ENCODE measurements at places on chromosomes 1 and 21.

- no peak for DNase-seq
Measured at GRCh38 chr1:72837781-72838180, 555.4 kb upstream of the NEGR1 start.

DNA sequence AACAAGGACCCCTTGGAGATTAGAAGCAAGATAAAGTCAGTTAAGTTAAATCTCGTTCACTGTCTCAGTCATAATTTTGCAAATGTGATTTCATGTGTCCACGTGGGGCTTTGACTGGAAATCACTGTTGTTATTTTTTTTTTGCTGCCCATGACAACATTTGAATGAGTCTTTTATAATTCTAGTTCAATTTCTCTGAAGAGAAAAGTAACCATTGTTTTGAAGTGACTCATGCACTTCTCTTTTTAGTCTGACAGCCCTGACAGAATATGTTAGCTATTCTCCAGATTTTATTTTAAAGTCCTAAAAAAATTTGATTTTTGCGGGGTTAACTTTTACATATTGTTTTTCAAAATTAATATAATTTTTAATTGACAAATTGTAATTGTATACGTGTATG, 30.7 kb upstream of the NLRP3 start:
- DNase-seq = no peak

DNA sequence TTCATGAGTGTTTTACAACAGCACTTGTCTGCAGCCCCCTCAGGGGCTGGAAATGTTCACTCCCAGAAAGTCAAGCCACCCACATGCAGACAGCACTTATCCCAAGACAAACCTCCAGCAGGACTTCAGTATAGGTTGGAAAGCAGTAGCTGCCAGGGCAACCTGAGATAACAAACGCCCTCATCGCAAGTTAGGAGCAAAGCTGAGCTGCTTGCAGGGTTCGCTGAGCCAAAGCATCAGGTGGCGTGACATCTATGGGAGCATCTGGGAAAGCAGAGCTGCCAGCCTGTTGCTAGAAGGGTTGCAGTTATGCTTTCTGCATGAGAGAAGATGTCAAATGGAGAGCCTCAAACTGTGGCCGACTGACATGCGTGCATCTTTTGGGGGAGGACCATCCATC, 4.2 kb upstream of the STXBP3 start:
- no peak for DNase-seq

DNA sequence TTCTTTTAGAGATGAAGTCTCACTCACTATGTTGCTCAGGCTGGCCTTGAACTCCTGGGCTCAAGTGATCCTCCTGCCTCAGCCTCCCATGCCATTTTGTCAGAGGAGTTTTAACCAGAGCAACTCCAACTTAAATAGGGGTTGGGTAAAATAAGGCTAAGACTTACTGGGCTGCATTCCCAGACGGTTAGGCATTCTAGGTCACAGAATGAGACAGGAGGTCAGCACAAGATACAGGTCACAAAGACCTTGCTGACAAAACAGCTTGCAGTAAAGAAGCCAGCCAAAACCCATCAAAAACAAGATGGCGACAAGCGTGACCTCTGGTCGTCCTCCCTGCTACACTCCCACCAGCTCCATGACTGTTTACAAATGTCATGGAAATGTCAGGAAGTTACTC, 5.7 kb upstream of the DNAH14 start:
- DNase-seq = no peak

DNA sequence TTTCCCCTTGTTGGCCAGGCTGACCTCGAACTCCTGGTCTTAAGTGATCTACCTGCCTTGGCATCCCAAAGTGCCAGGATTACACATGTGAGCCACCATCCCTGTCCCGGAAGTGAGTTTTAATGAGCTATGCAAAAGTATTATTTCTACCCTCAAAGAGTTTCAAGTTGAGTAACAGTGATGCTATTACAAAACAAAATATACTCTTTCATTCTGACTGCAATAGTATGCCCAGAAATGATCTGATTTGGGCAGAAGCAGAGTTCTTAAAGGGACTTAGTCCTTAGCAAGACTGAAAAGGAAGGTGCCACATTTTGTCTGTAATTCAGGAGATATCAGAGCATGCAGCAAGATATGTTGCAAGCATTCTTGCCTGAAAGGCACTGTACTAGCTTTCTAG, 375.4 kb downstream of the NUF2 start:
- no peak for DNase-seq

DNA sequence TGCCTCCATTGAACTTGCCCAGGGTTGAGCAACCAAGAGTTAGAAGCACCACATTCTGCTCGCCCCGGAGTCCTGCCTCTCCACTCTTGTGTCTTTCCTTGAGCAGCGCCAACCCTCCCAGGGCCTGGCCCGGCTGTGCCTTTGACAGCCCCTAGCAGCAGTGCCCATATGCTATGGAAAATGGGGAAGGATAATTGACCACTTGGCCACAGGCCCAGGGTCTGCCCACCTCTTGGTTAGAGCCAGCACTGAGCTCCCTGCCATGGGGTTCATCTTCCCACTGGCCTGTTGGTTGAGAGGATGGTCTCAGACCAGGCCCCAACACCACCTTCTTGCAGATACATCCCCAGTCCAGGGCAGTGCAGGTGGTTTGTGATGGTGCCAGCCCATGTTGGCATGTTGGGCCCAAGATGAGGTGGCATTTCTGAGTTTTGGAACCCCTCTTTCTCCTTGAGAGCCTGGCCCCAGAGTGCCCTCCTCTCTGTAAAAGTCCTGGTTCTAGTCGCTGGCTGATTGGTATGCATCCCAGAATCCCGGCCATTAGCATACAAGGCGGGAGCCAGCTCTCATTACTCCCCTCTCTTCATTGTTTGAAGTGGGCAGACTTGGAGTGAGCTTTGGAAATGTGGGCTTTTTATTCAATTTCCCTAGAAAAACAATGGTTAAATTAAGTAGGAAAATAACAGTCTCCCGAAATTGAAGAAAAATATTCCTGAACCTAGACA, 7.6 kb downstream of the ARHGEF10L start:
- no peak for DNase-seq

DNA sequence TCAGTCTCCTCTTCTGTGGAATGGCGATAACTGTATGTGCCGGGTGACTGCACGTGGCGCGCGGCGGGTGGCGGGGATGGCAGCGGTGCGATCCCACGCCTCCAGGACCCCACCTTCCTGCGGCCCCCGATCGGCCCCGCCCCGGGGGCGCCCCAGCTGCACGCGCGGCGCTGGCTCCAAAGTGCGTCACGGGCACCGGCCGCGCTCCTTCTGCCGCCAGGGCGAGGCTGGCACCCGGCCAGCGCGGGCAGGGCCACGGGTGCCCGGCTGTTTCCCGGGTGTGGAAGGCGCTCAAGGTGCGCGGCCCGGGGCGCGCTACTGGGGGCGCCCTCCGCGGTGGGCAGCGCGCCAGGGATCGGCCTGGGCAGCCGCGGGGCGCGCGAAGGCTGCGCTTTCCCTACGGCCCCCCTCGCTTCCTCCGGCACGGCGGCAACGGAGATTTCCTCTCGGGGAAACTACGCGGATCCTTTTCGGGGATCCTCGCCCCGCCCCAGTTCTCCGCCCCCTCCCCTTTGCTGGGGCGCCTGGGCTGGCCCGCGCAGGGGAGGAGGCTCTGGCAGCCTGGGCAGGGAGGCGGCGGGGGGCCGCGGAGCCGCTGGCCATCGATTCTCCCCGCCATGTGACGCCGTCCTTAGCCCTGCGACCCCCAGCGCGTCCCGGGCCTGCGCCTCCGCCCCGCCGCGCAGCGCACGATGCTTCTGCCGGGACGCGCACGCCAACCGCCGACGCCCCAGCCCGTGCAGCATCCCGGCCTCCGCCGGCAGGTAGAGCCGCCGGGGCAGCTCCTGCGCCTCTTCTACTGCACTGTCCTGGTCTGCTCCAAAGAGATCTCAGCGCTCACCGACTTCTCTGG, at the start of gene EVA1C:
Gene EVA1C (plus strand): TSS at position 545 of the 853 bp plus-strand sequence. CDS start 148 bp downstream, at position 693.
- DNase-seq = peak; percentile 70

DNA sequence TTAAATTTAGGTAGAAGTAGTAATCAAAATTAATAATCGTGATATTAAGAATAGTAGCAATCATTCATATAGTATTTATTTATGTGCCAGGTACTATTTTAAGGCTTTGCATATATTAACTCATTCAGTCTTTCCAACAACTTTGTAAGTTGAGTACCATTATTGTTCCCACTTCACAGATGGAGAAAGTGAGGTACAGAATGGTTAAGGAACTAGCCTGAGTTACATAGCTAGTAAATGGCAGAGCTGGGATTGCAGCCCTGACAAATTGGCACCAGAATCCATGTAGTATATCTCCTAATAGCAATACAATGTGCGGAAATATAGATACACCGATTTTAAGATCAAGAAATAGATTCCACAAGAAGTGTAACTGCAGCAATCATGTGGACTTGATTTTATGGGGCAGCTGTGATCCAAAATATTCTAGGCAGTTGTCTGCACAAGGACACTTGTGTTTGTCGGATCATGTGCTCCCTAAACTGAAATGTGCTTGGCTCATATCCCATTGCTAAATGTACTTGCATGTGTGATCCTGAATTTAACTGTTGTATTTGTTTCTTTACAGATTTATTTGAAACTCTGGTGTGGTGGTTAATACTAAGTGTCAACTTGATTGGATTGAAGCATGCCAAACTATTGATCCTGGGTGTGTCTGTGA, 5.8 kb upstream of the GTF2B start:
- no peak for DNase-seq

DNA sequence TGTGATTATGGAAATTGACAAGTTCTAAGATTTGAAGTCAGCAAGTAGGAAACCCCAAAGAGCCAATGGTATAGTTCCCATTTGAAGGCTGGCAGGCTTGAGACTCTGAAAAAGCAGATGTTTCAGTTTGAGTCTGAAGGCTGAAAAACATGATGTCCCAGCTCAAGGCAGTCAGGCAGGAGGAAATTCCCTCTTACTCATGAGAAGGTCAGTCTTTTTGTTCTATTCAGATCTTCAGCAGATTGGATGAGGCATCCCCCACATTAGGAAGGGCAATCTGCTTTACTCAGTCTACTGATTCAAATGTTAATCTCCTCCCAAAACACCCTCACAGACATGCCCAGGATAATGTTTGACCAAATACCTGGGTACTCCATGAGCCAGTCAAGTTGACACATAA, 372.5 kb upstream of the ST6GALNAC5 start:
- no peak for DNase-seq

DNA sequence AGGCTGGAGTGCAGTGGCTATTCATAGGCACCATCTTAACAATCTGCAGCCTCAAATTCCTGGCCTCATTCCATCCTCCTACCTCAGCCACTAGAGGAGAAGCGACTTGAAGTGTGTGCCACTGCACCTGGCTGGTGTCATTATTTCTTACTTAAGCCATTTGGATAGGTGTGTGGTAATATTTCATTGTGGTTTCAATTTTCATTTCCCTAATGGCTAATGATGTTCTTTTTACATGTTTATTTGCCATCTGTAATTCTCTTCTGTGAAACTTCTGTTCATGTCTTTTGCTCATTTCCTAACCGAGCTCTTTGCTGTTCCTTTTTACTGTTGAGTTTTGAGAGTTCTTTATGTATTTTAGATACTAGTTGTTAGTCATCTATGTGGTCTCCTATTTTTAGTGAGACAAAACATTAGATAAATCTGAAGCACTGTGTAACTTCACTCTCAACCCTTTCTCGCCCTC, 66.8 kb downstream of the SLC27A3 start:
- no peak for DNase-seq

- DNase-seq = no peak
Measured at GRCh38 chr1:109113590-109114341, at the start of gene ELAPOR1. ELAPOR1 (plus strand) TSS chr1:109114115; CDS start chr1:109114184, 69 bp downstream.

DNA sequence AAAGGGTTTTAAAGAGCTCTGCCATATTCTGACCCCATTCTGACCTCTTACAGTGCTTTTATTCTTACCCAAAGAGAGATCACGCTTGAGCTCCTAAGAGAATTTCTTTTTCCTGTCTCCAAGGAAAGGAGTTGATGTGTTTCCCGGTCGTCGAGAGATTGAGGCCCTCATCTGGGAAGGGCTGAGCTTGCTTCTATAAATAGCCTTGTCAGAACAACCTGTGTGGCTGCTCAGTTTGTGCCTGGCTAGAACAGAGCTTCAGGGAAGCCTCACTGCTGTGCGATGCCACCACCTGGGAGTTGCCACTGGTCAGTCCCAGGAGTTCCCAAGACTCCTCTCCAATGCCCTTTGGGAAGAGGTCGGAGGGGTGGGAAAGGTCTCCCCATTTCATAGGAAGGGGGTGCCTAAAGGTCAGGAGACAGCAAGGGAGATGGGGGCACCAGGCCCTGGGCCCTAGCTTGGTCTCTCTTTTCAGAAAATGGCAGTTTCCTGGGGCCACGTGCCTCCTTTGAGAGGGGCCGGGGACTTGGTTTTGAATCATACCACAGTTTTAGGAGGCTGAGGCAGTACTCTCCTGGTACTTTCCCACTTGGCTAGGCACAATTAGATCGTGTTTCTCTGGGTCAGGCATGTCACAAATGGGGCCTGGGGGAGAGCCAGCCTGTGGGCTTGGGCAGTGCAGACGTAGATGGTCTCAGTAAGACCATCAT, 52.1 kb downstream of the EIF2D start:
- no peak for DNase-seq

DNA sequence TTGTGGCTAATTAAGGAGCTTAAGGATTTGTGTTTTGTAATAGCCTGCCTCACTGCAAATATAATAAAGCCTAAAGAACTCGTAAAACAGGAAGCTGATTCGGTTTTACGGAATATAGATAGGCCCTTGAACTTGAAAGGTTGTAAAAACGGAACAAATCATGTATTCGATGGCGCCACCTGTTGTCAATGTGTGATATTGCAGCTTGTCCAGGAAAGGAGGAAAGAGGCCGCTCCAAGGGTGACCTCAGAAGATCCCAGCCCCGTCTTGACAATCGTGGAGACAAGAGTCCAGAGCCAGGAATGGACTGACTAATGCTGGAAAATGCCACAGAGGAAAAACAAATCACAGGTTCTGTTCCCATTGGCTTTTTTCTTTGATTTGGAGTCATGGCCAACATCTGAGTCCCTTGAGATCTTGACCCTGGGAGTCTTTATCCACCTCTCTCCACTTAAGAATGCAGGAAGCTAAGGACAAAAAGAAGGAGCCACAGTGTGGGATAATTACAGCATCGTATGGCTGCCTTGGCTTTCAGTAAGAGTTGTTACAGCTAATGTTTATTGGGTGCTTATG, 7.0 kb upstream of the IGSF21 start:
- peak; percentile 50 for DNase-seq

- DNase-seq = no peak
Measured at GRCh38 chr1:113652771-113653170, 106.5 kb downstream of the PHTF1 start.

GRCh38 chr1:55969322-55969721, 610.0 kb downstream of the PLPP3 start:
- no peak for DNase-seq

- DNase-seq = no peak
Measured at GRCh38 chr1:197967066-197967465, 49.9 kb downstream of the LHX9 start.
